GM23248 (cell line): ENCODE measurements at places on chromosomes 4 and X. TPM values are rescaled to one million over a fixed set of nuclear protein-coding genes. Genes with fewer than 3 reads are reported as not detected.

Gene RS1
- not detected in 2 replicates for total RNA-seq

Gene POF1B
- not detected in 2 replicates for total RNA-seq

Gene MND1
- 1.2 and 4.2 TPM in 2 replicates for total RNA-seq

Gene KLHL4
- total RNA-seq = 0.11 TPM in 1 of 2 replicates, not detected in the other

Gene GATA1
- total RNA-seq = not detected in 2 replicates

Gene ADH1C
- not detected in 2 replicates for total RNA-seq

Gene GABRG1
- total RNA-seq = not detected in 2 replicates

Gene CXorf66
- not detected in 2 replicates for total RNA-seq

Gene RIBC1
- 0.25 and 0.32 TPM in 2 replicates for total RNA-seq

Gene BRS3
- total RNA-seq = not detected in 2 replicates

Gene CTSO
- total RNA-seq = 11.2 and 15.2 TPM in 2 replicates
